ENCODE measurements at places on chromosomes 12 and 14.

- no peak for DNase-seq
These were observed at the start of gene PRPH for GRCh38 chr12:49295082-49295936. PRPH (plus strand) TSS chr12:49295147; CDS start chr12:49295201, 54 bp downstream.

DNA sequence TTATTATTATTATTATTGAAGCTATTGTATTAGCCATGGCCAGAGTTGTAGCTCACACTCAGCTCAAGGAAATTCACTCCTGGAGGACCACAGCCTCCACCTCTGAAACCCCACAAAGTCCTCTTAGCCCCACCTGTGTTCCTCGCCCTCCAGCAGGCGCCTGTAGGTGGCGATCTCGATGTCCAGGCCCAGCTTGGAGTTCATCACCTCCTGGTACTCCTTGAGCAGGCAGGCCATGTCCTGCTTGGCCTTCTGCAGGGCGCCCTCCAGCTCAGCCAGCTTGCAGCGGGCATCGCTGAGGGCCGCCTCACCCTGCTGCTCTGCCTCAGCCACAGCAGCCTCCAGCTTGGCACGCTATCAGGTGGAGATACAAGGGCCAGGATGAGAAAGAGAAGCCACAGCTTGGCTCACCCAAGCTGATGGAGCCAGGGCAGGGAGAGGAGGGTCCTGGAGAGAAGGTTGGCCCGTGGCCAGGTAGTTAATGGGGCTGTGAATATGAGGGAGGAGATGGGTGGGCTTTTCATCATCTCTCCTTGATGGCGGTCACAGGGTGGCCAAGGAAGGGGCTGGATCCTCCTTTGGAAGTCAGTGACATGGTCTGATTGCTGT lies 5.1 kb downstream of the KRT85 start:
- no peak for DNase-seq

GRCh38 chr12:106841510-106842302 lies 67.2 kb downstream of the RIC8B start:
- peak; percentile 74 for DNase-seq

DNA sequence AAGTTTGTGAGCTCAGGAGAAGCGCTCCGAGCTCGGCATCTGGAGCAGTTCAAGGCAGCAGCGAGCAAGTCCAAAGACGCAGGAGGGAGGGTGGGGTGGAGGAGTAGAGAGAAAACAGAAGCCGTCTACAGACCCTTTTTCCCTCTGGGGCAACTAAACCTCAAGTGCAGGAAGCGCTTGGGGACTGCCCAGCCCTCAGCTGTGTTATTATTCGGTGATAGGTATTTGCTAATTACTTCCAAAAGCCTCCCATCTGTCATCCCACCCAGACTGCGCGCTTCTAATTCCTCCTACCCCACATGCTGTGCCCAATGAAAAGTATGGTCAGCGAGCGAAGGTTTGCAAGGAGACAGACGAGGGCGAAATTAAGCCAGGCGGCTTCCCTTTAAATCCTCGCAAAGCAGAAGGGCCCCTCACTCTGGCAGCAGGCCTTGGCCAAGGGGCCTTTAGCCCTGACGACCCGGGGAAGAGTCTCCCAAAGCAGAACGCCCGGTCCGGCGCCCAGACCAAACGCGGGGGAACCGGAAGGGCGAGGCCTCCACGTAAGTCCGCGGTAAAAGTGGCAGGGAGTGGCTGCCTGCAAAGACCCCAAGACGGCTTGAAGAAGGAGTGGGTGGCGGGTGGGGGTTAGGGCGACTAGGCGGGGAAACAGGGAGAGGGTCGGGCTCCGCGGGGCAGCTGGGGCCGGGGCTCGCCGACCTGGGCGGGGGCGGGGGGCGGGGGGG lies 507 bp upstream of the CD9 start:
- DNase-seq = peak; percentile 52

DNA sequence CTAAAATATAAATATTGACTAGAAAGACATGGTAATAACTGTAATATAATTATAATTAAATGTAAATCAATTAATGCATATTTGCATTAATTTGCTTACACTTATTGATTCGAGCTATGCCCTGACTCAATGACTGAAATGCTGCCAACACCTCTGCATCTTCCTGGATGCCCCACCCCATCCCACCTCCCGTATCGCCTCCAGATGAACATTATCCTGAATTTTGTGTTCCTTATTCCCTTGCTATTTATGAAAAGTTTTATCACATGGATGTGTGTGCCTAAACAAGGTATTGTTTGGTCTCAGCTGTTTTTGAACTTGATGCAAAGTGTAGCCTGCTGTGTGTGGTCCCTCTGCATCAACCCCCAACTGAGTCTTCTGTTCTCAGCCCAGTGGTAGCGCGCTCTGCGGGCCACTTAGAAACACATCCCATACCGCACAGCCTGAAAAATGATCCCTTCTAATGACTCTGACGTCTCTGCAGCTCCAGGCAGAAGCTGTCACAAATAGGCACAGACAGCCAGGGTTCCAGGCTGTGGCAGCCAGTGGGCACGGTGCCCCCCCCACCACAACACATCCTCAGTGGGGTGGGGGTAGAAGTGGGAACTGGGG lies 96.5 kb downstream of the PRMT8 start:
- no peak for DNase-seq

GRCh38 chr12:116990971-116991966 lies 80.5 kb downstream of the FBXW8 start:
- DNase-seq = peak; percentile 25

GRCh38 chr14:95531969-95532368 lies 2.9 kb upstream of the GLRX5 start:
- DNase-seq = no peak

- no peak for DNase-seq
These were observed 68.4 kb downstream of the CACNA1C start for GRCh38 chr12:2120982-2121758.

- DNase-seq = no peak
These were observed 12.8 kb downstream of the DEGS2 start for GRCh38 chr14:100146531-100147091.

DNA sequence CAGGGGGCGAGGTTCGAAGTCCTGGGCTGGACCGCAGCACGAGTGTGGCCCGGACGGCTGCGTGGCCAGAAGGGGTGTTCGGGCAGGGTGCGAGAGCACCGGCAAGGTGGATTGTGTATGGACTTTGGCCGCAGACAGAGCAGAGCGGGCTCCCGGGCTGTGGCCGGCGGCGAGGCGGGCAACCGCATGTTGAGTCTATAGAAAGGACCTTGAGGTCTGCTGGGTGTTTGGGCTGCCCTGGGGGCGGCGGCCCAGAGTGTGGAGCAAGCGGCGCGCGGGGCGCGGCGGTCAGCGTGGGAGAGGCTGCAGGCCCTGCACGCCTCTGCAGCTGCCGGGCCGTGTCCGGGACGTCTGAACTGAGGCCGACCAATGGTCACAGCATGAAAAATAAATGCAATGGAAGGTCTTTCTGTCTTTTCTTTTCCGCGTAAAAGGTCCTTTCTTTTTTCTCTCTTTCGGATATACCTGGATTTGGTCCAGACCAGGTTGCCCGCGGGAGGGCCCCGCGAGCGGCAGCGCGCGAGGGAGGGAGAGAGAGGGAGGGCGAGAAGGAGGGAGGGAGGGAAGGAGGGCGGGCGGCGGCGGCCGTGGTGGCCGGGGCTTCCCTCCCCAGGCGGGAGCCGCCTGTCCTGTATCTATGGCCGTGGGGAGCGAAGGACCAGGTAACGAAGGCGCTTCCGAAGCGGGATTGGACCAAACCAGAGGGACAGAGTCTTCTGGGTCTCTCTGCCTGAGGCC lies 5.5 kb upstream of the HOXC9 start:
- no peak for DNase-seq

- peak; percentile 16 for DNase-seq
These were observed 7.5 kb downstream of the KLRG1 start for GRCh38 chr12:8996682-8997405.

DNA sequence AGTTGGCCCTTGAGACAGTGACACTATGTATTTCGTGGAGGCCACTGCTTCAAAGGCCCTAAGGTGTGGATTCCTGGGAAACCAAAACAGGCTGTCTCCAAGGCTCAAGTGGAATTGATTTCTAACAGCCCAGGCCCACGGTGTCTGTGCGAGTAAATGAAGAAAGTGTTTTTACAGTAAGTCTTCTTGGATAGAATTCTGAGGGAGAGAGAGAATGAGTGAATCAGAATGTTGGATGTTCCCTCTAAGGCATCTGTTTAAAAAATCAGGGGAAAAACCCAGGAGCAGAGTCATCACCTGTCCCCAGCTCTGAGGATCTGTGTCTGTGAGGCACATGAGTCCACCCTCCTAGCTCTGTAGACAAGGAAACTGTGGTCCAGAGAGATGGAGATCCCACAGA lies 22.3 kb upstream of the BDKRB1 start:
- no peak for DNase-seq

- no peak for DNase-seq
These were observed 39.1 kb downstream of the CORO1C start for GRCh38 chr12:108691998-108692808.

DNA sequence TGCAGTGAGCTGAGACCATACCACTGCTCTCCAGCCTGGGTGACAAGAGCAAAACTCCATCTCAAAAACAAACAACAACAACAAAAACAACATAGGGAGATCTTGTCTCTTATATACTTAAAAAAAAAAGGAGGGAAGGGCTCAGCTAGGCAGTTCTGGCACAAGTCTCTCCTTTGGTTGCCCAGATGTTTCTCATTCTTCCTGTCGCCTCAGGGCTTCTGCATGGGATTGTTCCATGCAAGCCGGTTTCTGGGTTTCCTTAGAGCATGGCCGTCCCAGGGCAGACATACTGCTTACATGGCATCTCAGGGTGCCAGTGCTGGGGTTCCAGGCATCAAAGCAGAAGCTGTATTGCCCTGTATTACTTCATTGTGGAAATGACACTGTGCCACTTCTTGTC lies 5.2 kb upstream of the SLC8B1 start:
- DNase-seq = peak; percentile 16

DNA sequence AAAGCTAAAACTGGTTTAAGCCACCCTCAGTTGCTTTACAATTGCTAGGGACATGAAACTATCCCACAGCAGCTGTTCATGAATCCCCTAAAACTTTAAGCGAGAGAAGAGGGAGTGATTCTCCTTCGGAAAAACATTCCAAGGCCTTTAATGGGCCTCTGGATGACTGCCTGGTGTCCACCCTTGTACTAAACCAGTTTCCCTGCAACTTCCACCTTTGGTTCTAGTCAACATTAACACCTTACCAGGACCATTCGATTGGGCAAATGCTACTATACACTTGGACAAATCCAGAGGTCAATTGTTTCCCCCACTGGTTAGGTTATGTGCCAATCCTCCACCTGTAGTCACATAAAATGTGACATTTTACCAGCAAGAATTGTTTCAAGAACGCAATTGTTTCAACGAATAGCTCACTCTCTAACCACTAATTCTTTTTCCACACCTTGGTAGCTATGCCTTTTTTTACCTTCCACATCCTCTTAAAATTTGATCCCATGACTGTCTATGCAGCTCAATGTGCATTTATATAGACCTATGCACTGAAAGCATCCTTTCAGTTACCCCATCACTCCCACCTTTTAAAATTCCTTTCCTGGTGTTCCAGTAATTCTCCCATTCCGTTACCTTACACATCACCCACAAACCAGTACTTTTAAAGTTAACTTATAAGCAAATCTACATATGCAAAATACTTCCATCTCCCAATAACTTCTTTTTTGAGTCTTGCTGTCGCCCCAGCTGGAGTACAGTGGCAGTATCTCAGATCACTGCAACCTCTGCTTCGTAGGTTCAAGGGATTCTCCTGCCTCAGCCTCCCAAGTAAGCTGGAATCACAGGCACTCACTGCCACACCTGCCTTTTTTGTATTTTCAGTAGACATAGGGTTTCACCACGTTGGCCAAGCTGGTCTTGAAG lies 3.6 kb downstream of the UBC start:
- DNase-seq = no peak

GRCh38 chr14:24237463-24237955 lies 4.8 kb downstream of the GMPR2 start:
- no peak for DNase-seq

- no peak for DNase-seq
These were observed 231.3 kb downstream of the ZFP36L1 start for GRCh38 chr14:68561531-68562007.

- DNase-seq = no peak
These were observed 49.3 kb downstream of the EEA1 start for GRCh38 chr12:92879698-92880322.

- no peak for DNase-seq
These were observed 97.6 kb upstream of the SLC38A2 start for GRCh38 chr12:46470036-46470627.

- DNase-seq = no peak
These were observed 34.7 kb upstream of the AP4S1 start for GRCh38 chr14:30990770-30991169.

- DNase-seq = peak; percentile 35
These were observed 775.7 kb downstream of the SLC6A15 start for GRCh38 chr12:84136862-84137367.

GRCh38 chr12:75007133-75007532 lies 202.5 kb downstream of the KCNC2 start:
- no peak for DNase-seq

All from fibroblast of the aortic adventitia (primary cell).